Diencephalon (tissue), 1 donor: ENCODE measurements at places on chromosomes 3 and 15. TPM values are rescaled to one million over a fixed set of nuclear protein-coding genes. Genes with fewer than 3 reads are reported as not detected.

The RGMA gene
- total RNA-seq, result 38.8 TPM

The ZNF660 gene
- total RNA-seq, result 11.5 TPM

The CPNE4 gene
- 51.4 TPM for total RNA-seq

The EPHB3 gene
- 20.5 TPM for total RNA-seq

The TMEM266 gene
- total RNA-seq, result 12.5 TPM

The MYO9A gene
- 115 TPM for total RNA-seq

The SUCNR1 gene
- total RNA-seq, result 1.4 TPM

The A4GNT gene
- not detected for total RNA-seq

The ANKUB1 gene
- 4.2 TPM for total RNA-seq

The HCLS1 gene
- total RNA-seq, result 4.6 TPM

The COL6A5 gene
- total RNA-seq, result 0.69 TPM

The MYRIP gene
- 13.8 TPM for total RNA-seq

The ISLR2 gene
- total RNA-seq, result 60.2 TPM

The CLDN11 gene
- 18.2 TPM for total RNA-seq

The GNAT1 gene
- not detected for total RNA-seq

The CTXN2 gene
- 1.6 TPM for total RNA-seq

The SLC51A gene
- not detected for total RNA-seq

The BNIP2 gene
- total RNA-seq, result 73.6 TPM

The REC114 gene
- not detected for total RNA-seq

The ZDHHC23 gene
- total RNA-seq, result 11.3 TPM

The LRTM1 gene
- total RNA-seq, result not detected

The TMOD2 gene
- total RNA-seq, result 268 TPM

The CAMKV gene
- total RNA-seq, result 144 TPM

The PLCH1 gene
- 30.9 TPM for total RNA-seq

The CHRFAM7A gene
- total RNA-seq, result 14.8 TPM

The OSBPL10 gene
- total RNA-seq, result 17.1 TPM

The METTL6 gene
- total RNA-seq, result 82.4 TPM

The GNB4 gene
- total RNA-seq, result 110 TPM
